Right renal cortex interstitium (tissue), 3 donors: ENCODE measurements at places on chromosomes 12 and 14.

- DNase-seq = no peak
Observed at GRCh38 chr14:88411039-88411438, 25.6 kb downstream of the SPATA7 start.

GRCh38 chr14:20116748-20117147 is 6.2 kb downstream of the OR4K17 start:
- DNase-seq = no peak

DNA sequence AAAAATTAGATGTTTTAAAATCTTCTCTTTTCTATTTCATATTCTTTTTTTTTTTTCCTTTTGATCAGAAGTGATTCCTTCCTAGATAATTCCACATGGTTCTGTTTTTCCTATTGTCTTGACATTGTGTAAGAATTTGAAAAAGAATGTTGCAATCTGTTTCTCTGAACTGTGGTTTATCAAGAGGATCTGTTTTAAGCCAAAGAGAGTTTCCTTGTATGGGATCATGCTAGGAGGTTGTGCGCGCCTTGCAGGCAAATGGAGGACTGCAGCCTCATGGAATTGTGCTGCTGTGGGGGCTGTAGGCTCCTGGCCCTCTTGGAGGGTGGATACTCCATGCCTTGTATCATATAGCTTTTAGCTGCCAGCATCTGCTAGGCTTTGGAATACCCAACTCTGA is 43.3 kb upstream of the MBIP start:
- DNase-seq = no peak

GRCh38 chr12:48237162-48237561 is 34.1 kb upstream of the OR10AD1 start:
- DNase-seq = no peak

- DNase-seq = no peak
Observed at GRCh38 chr12:76220980-76221379, 127.2 kb downstream of the BBS10 start.

GRCh38 chr12:104877103-104877705 is 80.9 kb downstream of the SLC41A2 start:
- DNase-seq = peak; percentile 20

DNA sequence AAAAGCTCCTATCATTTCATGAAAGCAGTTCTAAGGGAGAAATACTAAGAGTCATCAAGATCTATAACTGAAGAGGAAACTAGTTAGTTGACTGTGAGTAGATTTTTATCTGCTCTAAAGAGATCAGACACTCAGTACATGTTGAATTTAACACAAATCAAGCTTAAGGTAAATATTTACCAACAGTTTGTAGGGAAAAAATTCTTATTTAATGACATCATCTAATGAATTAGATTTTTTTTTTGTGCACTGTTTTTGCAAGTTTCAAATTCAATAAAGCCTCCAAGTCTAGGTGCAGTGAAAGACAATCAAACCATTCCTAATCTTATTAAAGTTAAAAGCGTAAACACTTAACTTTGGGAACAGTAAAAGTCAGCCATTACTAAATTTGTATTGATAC is 93.0 kb upstream of the PRKD1 start:
- no peak for DNase-seq
